ACHN (cell line): ENCODE measurements at places on chromosomes 5 and 9.

DNA sequence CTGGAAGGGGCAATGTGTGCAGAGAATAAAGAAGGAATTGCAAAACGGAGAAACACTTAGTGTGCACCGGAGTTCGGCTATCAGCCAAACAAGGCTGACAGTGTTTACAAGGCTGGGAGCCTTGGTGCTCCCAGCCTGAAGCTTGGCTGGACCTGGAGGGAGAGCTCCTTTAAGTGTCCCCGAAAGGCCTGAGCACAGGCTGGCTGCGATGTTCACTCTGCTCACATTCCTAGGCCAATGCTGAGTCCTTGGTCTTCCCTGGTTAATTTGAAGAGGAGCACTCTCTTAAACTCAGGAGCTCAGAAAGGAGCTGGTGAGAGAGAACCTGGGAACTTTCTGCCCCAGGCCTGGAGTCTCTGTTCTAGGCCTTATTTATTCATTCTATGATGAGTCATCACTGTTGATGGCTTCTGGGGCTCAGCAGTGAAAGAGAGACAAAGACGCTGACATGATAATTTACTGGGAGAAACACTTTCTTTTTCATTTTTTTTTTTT lies 88.6 kb upstream of the MYO10 start:
- no peak for DNase-seq

- no peak for DNase-seq
These were observed 126.8 kb downstream of the NXNL2 start for GRCh38 chr9:88661759-88662158.

DNA sequence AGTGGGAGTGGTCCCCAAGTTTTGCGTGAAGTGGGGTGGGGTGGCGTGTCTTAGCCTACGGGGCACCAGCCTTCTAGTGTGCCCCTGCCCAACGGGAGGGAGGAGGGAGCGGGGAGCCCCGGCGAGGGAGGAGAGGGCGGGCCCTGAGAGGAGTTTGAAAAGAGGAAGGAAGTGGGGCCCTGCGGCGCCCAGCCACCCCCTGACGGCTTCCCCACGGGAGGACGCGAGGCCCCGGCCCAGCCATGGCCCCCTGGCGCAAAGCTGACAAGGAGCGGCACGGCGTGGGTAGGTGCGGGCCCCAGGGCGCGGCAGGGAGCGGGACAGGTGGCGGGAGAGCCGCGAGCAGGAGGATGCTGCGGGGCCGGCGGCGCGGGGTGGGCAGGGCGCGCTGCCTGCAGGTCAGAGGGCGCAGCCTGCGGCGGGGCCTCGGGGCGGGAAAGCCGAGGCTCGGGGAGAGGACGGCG lies at the start of gene DOCK2:
Gene DOCK2 (plus strand): TSS at position 191 of the 464 bp plus-strand sequence. CDS start 52 bp downstream, at position 243.
- peak; percentile 36 for DNase-seq

DNA sequence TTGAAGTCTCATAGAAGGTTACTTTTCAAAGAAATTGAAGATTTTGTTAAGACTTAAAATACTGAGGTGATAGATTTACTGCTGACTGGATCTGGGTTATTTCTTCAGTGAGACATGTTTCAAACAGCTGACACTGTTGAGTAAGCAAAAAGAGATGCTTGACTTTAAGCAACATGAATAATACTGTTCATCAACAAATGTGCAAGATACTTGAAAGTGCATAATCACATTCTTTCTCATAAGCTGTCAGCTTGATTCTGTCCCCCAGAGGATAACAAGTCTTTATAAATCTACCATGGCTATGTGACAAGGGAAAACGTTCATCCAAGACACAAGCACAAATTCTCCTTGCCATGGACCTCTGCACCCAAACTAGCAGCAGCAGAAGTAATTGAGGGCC lies 260.1 kb upstream of the CDH18 start:
- no peak for DNase-seq

- DNase-seq = no peak
These were observed 279.4 kb downstream of the CDH10 start for GRCh38 chr5:24365406-24365805.

GRCh38 chr9:99850736-99851499 lies 29.2 kb downstream of the NR4A3 start:
- DNase-seq = no peak

DNA sequence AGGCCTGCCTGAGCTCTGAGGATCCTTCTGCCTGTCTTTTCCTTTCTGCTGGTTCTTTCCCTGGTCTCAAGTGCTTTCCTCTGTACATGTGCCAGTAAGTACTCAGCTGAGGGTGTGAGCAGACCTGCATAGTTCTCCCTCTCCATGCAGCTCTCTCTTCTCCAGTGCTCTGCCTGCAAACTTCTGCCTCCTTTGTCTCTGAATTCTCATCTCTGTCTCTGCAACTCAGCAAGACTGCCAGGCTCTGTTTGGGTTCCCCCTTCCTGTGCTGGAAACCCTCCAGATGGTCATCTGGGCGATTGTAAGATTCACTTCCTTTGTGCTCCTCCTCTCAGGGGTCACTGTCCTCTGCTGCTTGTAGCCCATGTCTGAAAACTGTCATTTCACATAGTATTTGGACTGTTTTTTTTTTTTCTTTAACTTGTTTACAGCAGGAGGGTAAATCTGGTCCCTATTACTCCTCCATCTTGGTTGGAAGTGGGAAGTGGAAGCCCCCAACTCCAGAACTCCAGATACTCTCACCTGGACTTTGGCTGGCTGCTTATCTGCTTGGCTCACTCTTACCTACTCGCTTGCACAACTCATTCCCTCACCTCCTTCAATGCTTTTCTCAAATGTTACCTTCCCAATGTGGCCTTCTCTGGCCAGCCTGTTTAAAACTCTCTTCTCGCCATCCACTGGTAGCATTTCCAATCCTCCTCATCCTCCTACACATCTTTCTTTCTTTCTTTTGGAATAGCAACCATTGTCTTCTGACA lies 175.3 kb upstream of the TBC1D2 start:
- no peak for DNase-seq

GRCh38 chr5:57199866-57200265 lies 26.0 kb downstream of the GPBP1 start:
- no peak for DNase-seq

DNA sequence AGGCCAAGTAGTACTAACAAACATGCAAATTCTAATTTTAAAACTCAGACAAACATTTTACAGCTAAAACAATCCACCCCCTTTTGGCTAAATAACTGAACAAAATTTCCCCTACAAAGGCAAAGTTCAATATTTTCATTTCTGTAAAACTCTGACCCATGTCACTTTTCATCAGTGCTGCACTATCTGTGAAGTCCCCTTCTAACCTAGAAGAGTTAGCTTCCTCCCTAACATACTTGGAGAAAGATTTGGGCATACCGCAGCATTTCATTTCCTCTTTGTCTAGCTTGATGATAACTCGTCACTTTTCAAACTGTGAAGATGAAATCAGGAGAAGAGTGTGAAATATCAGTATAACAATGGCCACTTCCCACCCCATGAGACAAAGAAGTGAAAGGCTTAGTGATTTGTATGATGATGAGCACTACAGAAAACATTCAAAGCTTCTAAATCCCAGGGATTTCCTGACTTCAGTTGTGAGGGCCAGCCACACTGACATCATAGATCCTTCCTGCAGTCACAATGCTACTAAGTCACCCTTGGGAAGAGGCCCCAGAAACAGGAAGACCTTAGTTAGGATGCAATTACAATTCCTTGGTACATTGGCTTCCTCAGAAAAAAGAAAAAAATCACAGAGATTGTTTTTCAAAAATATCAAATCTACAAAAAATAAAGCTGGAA lies at the start of gene FAM81B:
Gene FAM81B (plus strand): TSS at position 555 of the 681 bp plus-strand sequence. CDS start 24 bp downstream, at position 579.
- no peak for DNase-seq

DNA sequence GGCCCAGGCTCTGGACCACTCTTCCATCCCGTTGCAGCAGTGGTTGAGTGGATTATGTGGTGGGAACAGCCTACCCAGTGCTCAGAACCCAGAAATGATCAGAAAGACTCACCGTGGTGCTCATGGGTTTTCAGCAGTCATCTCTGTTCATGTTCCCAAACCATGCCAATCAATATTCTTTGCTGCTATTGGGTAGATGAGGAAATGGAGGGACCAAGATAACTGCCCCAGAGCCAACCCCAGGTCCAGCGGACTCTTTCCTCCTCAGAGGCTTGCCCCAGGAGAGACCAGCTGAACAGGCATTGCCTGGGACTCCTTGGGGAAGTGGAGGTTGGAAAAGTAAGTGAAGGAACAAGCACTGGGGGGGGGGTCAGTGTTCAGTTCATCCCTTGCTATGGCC lies 38.1 kb downstream of the ALG2 start:
- DNase-seq = no peak

DNA sequence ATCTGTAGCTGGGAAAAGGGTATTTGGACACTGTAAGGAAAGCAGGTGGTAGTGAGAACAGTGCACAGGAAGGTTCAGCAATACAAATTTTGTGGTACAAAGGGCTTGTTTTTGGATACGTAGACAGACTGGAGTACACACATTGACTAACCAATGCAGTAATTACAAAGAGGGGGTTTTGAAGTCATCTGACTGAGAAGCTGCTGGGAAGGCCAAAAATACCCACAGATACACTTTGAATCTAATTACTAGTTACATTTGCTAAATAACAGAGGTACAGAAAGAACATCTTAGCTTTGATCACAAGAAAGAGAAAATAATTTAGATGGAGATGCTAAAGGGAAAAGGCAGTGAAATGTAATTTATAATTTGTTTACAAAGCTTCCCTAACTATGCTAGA lies 45.9 kb downstream of the PKD2L2 start:
- DNase-seq = no peak

DNA sequence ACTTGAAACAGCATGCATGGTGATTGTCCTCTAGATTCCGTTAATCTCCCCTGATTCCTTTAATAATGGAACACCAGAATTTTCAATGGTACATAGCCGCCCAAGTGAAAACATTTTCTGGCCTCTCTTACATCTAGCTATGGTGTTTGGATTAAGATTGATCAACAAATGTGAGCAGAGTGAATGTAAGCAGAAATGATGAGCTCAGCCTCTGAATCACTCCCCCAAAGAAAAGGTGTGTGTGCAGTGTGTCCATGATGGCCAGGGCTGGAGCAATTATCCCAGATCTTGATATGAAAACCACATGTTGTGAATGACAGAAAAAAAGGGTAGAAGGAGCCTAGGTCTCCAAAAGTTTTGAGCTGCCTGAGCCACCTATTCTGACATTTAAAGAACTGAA lies 55.3 kb downstream of the OR2K2 start:
- DNase-seq = no peak

- no peak for DNase-seq
These were observed 16.2 kb downstream of the RBM18 start for GRCh38 chr9:122248448-122248865.

DNA sequence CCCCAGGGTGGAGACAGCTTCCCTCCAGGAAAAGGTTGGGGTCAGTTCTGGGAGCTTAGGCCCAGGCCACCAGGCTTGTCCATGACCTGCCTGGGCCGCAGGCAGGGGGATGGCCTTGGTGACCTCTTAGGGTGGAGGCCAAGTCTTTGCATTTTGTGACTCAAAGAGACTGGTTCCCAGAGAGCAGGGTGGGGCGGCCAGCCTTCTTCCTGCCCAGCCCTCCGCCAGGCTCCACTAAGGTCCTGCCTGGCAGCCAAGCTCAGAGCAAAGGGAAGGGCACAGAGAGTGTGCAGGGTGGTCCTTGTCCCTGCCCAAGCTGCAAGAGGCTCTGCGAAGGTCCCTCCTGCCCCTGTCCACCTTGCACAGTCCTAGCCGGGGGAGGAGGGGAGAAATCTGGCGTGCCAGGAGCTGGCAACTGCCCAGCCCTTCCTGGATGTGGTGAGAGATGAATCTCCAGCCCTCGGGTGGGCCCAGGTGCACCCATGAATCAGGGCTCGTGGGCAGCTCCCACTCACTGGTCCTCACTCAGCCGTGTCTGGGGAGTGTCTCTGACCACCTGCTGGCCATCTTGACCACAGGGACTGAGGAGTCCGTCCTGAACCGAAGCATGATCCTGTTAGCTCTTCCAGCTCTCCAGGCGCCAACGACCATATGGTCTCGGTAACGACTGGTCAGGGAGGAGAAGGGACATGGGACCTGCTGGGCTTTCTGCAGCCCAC lies 2.3 kb upstream of the PTGDS start:
- DNase-seq = no peak

- DNase-seq = peak; percentile 81
These were observed 332.4 kb upstream of the EFNA5 start for GRCh38 chr5:108003178-108003577.

DNA sequence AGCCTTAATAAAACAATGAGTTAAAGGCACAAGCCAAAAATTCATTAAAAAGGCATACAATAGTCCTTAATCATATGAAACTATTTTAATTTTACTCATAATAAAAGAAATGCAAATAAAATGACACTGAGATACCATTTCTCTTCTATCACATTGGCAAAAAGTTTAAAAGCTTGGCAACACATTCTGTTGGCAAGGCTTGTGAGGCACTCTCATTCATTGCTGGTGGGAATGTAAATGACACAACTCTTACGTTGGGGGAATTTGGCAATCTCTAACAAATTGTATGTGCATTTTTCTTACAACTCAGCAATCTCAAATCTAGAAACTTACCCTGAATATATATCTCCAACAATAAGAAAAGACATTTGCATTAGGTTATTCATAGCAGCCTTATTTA lies 111.6 kb downstream of the PRELID2 start:
- no peak for DNase-seq
